ENCODE measurements at places on chromosomes 5 and 9. TPM values are rescaled to one million over a fixed set of nuclear protein-coding genes. Genes with fewer than 3 reads are reported as not detected.
A peak's percentile ranks its signal among the peaks of the same experiment; 100 is the strongest.

GRCh38 chr5:165805756-165806155 lies 2300.3 kb downstream of the MAT2B start:
- DNase-seq: no peak

Gene NPR3
- not detected for polyA plus RNA-seq

DNA sequence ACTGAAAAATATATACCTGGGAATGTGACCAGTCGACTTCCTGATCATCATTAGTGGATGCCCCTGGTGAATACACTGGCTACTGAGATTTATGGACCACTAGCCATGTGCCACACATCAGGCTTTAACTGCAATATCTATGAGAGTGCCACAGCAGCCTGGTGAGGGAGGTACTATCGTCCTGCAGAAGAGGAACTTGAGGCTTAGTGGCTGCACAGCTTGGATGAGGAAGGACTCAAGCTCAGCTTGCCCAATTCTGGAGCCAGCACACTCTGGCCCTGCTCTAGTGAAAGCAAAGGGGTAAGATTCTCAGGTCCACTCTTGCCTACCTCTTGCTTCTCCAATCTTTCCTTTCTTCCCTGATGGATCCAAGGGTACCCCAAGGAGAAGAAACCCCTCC lies 129.3 kb downstream of the ENTREP1 start:
- no peak for DNase-seq

DNA sequence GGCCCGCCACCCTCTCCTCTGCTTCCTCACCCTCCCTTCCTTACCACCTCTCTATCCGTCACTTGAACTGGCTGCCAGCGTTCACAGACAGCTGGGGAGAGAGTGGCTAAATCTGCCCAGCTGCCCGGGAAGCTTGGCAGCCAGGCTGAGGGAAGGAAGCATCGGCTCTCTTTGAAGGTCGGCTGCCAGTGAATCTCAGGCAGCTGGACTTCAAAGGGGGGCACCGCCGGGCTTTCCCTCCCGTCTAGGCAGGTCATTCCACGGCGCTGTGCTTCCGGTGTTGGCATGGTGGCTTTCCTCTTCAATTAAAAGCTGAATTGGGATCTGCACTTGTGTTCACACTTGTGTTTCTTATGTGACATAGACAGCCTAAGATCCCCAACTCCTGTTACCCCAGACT lies 174.0 kb downstream of the GDNF start:
- DNase-seq: no peak

- DNase-seq: peak; percentile 66
Measured at GRCh38 chr9:136544964-136545691, 720 bp downstream of the NOTCH1 start.

Gene CARTPT
- not detected for polyA plus RNA-seq

DNA sequence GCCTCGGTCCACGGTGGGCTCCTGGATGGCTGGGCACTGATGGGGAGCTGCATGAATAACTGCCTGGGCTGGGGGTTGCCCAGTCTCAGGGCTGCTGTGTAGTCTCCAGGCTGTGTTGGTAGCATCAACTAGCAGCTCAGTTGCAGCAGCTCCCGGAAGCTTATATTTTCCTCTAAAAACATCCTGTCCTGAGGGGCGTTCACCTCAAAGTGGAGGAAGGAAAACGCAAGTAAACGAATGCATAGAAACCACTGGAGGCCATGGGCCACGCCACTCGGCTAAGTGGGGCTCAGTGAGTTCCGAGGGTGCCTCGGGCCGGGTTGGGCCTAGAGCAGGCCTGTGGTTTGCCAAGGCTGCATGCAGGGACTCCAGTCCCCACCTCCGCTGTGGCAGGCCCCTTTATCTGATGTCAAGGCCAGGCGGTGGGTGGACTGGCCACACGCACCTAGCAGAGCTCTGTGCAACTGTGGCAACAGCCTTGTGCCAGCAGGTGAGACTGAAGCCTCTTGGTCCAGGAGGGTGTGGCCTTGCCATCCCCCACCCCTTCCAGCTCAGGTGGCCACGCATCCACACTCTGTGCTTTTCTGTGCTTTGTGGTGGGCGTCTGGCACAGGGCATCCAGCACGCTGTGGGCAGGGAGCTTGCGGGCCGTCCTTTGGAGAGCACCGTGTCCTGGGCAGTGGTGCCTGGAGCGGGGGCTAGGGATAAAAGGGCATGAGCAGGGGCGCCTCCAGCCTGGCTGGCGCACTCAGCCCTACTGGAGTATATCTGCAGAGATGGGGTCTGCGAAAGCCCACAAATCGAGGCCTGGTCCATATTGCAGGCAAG lies 15.1 kb downstream of the TCF7 start:
- peak; percentile 52 for DNase-seq

DNA sequence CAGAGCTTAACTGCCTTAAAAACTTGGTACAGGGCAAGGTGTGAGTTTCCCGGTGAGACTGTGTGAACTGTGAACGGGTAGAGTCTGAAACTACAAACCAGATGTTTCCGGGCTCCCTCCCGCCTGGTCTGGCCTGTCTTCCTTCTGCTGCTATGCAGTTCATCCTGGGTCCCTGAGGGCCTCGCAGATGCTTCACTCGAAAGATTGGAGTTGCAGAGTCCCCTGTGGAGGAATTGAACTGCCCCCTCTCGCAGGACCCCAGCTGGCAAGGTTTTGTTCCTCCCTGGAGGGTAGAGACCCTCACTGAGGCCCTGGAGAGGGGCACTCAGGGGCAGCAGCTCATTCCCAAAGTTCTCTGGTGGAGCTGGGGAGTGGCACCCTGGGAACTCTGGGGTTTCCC lies 533 bp downstream of the DCANP1 start:
- DNase-seq: no peak

Gene KIF4B
- not detected for polyA plus RNA-seq

Gene ENTREP1
- not detected for polyA plus RNA-seq

DNA sequence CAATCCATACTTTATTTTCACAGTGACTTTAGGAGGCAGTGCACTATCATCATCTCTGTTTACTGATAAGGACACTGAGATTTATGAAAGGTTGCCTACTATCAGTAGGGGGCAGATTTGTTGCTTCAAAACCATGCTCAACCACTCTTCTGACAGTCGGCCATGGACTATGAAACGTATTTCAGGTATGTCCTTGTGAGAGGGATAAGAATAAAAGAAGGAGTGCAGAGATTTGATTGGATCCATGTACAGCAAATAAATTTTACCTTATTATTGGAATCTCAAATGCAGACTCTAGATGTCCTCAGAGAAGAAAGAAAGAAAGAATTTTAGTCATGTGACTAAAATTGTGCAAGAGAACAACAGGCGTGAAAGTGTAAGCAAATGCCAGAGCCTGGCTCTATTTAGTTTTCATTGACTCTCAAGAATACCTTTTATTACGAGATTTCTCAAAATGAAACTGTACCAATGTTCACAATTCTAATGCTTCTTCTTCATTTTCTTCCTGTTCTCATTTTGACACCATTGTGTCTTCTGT lies 296.6 kb upstream of the RASA1 start:
- DNase-seq: no peak

DNA sequence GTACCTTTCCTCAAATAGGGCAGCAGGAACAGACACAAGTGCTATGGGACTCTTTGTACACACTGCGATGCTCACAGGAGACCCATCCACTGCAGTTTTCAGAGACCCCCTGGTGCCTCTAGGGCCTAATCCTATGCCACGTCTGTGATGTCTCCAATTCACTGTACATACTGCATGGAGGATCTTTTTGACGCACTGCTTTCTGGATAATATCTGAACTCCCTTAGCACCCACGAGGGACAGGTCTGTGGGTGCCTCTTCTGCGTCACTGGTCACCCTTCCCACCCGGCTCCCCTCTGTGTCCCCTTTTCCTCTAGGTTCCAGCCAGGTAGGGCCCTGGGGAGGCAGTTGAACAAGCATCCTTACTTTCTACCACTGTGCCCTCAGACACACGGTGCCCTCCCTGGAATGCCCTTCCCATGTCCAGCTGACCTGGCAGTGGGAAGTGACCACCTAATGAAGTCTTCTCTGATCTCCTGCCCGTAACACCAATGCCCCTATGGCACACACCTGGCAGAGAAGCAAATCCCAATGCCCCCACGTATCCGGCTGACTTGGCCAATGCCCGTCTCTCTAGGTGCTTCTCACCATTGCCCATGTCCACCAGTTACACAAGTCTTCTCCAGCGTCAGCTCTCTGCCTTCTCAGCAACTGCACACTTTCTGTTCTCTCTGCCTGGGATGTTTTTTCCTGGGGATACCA lies 41.5 kb downstream of the FOXI1 start:
- no peak for DNase-seq

DNA sequence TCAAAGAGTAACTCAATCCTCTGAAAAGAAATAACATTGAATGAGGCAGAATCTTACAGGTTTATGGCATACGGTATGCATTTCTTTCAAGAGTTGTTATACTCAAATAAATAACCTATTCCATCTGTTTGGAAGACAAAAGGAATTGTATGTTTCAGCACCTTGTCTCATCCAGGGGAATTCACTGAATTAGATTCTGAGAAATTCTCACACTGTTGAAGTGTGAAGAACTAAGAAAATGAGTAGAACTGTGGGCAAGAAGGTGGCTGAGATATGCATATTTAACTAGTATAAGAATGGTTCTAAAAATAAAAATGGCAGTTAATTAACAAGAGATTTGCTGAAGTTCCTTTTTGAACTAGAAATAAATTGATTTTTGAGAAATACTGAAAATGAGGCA lies 279.3 kb upstream of the DAP start:
- no peak for DNase-seq

Data from immature natural killer cell (primary cell).